GM13977 (cell line): ENCODE measurements at places on chromosomes 12 and 14.

DNA sequence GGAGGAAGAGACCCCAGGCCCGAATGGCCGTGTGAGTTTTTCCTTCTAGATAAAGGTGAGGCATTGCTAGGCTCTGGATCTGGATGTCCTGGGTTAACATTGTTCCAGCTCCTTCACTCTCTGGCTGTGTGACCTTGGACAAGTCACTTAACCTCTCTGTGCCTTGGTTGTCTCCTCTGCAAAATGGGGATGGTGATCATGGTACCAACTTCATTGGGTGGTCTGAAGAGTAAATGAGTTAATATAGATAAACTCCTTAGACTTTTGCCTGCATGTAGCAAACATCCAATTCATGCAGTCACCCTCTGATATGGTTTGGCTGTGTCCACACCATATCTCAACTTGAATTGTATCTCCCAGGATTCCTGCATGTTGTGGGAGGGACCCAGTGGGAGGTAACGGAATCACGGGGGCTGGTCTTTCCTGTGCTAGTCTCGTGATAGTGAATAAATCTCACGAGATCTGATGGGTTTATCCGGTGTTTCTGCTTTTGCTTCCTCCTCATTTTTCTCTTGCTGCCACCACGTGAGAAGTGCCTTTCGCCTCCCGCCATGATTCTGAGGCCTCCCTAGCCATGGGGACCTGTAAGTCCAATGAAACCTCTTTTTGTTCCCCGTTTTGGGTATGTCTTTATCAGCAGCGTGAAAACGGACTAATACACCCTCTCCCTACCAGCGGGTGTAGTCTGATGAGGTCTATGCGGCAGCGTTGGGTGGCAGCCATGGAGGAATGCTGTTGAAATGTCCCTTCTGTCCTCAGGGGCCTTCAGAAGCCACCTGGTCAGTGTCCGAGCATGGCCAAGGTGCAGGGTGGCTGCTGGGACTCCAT lies 256.1 kb downstream of the GLT1D1 start:
- DNase-seq: no peak

DNA sequence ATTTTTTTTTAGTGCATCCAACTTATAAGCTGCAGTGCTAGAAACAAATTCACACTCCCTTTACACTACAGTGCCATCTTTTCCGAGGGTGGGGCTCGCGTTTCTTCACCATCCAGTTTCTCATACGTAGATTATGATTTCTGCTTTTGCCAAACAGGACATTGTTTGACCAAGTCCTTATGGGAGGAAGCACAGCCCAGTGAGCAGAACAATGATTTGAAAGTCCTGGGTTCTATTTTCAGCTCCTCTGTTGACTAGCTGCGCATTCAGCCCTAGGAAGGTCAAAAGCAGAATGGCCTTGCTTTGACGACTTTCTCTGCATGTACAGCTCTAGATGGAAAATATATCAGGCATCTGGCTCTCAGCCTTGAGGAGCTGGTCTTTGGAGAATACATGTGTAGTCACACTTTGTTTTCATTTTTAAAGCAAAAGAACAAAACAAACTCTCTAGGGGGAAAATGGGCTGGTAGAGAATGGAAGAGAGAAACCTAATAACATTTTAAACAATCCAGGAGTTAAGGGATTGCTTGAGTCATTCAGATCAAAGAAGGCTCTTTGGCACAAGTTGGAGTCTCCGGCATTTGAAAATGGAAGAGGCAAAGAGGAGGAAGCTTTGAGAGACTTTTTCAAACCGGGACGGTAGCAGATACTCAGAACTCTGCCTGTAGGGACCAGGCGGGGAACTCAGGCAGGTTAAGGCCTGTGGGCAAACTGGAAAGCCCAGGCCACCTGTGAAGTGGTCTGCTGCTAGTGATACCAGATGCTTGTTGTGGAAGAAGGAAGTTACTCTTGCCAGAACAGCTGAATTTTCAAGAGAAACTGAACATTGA lies 257.3 kb upstream of the PLEKHG7 start:
- no peak for DNase-seq

- no peak for DNase-seq
These were observed 729 bp upstream of the M6PR start for GRCh38 chr12:8950221-8950527.

DNA sequence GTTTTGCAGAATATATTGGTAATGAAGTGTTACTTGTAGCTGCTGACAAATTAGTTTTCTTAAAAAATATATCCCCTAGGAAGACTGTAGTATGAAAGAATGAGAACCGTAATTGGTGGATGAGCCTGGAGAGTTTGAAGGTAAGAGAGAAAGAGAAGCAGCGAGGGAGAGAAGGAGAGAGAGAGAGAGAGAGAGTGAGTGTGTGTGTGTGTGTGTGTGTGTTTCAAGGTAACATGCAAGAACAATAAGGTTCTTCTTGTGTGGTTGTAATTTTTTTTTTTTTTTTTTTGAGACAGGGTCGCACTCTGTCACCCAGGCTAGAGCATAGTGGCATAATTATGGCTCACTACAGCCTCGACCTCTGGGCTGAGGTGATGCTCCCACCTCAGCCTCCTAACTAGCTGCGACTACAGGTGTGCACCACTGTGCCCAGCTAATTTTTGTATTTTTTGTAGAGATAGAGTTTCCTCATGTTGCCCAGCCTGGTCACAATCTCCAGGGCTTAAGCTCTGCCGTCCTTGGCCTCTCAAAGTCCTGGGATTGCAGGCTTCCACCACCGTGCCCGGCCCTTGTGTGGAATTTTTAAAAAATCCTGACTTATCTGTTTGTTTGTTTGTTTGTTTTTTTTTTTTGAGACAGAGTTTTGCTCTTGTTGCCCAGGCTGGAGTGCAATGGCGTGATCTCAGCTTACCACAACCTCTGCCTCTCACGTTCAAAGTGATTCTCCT lies 73.7 kb downstream of the RASSF3 start:
- no peak for DNase-seq

DNA sequence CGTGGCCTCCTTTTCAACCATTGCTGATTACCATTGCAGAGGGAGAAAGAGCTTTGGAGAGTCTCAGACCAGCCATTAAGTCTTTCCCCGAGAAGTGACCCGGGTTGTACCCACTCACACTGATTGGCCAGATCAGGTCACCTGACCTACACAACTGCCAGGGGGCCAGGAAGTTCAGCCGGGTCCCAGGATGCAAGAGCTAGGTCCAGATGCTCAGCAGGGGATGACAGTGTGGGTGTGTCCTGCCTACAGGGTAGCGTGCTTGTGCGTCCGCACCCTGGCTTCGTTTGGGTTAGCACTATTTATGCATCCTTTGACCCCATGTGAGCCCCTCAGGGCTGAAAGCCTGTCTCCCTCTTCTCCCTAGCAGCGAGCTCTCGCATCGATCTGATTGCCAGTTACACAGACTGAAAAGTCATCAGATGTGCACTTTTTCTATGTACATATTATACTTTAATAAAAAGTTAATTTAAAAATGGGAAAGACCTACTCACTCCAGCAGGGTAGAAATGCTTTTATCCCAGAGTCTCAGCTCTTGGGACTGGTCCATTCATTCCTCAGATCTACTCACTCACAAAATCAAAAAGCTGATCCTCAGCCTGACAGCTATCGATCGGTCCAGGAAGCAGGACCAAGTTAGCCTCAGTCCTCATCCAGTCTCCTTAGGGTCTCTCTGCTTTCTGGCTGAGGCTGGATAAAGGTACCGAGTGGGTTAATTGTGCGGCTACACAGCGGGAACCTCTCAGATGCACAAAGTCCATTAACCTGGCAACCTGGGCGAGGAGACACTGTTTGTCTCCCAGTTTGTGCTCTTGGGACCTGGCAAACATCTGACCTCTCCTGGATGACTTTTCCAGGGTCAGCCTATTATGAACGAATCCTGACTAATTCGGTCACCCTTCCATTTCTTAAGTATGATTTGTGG lies 68.0 kb downstream of the SERPINA3 start:
- no peak for DNase-seq

DNA sequence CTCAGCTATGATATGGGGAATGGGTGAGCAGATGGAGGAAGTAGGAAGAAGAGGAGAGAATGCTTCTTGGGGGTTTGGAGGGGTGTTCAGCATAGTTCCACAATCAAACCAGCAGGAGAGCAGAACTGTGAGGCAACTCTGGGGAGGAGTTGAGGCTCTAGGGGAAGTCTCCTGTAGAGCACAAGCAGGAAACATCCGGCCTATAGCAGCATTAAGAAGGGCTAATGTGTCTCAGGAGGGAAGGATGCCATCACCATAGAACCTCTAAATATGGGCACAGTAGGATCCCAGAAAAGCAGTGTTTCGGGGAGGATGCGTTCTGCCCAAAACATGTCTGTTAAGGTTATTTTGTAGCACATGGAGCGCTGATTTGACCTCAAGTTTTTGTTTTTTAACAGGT lies 8.4 kb upstream of the SALL2 start:
- no peak for DNase-seq

GRCh38 chr12:12810553-12811021 lies 2.6 kb upstream of the DDX47 start:
- DNase-seq: no peak

DNA sequence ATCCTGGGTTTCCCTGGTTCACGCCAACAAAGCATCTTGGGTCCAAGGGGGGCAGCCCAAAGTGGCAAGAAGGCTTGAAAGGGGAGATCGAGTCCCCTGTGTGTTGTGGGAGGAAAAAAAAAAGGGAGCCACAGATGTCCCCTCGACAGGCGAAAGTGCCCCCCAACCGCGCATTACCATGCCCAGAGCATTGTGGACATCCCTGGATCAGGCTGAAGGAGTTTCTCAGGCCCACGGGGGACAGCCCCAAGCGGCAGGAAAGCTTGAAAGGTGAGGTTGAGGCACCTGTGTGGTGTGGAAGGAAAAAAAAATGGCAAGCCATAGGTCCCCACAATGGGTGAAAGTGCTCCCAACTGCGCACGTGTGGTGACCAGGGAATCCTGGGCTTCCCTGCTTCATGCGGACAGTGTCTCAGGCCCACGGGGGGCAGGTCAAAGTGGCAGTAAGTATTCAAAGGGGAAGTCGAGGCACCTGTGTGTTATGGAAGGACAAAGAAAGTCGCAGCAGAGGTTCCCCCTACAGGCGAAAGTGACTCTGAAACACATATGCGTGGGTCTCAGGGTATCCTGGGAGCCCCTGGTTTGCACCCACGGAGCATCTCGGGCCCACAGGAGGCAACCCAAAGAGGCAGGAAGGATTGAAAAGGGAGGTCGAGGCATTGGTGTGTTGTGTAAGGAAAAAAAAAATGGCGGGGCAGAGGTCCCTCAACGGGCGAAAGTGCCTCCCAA lies 580.1 kb downstream of the ALG10 start:
- peak; percentile 0 for DNase-seq

- no peak for DNase-seq
These were observed 10.6 kb downstream of the FNTB start for GRCh38 chr14:64997108-64997794.

GRCh38 chr12:106917503-106917902 lies 38.2 kb upstream of the TMEM263 start:
- DNase-seq: no peak

DNA sequence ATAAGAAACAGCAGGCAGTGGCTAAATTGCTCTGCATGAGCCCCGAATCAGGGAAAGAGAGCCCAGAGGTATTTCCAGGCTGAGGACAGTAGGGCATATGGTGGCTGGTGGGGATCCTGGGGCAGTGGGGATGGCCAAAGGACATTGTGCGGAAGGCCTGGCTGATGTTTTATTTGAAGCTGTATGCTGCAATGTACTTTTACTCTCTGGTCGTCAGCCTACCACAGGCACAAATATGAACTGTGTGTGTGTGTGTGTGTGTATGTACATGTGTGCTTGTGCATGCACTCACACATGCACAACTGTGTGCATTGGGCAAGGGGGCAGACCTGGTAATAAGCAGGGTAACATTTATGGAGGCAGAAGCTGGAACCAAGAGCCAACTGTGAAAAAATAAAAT lies 74.7 kb upstream of the GZMB start:
- DNase-seq: no peak
